ENCODE measurements at places on chromosomes 5 and 9.

GRCh38 chr5:36786448-36787012, 90.0 kb upstream of the NIPBL start:
- no peak for DNase-seq

- DNase-seq, result no peak
Observed at GRCh38 chr5:175329976-175330375, 114.0 kb downstream of the DRD1 start.

DNA sequence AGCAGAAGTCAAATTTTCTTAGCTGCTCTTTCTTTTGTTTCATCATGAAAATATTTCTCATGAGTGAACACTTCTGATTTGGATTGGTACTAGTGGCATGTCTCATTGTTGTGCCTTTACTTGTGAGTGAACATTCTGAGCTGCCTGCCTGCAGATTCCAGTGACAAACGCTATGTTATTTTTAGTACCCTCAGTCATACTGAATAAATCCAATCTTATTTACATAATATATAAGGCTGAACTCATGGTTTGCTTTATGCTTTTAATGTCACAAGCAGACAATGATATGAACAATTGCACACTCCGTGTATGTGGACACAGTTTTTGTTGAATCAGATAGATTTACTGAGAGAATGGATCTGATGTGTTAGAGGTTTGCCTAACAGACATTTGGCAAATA, 67.8 kb downstream of the ACTBL2 start:
- no peak for DNase-seq

- DNase-seq, result no peak
Observed at GRCh38 chr5:91433861-91434260, 50.7 kb upstream of the ARRDC3 start.

GRCh38 chr5:127517110-127517479, 345 bp upstream of the PRRC1 start:
- DNase-seq, result no peak

Data from stimulated activated CD4-positive, alpha-beta T cell treated with anti-CD3 and anti-CD28 coated beads, Interleukin-1b, Interleukin-23, amount 100 ng/mL, for 1 hour (primary cell).